Lower lobe of right lung (tissue), 2 donors: ENCODE measurements at places on chromosomes 11 and 22. TPM values are rescaled to one million over a fixed set of nuclear protein-coding genes. Genes with fewer than 3 reads are reported as not detected.
A peak's percentile ranks its signal among the peaks of the same experiment; 100 is the strongest.

- DNase-seq = no peak
Observed at GRCh38 chr22:31036671-31037550, 44.2 kb upstream of the SMTN start.

- no peak for DNase-seq
Observed at GRCh38 chr11:60498853-60499252, 6.3 kb downstream of the MS4A12 start.

DNA sequence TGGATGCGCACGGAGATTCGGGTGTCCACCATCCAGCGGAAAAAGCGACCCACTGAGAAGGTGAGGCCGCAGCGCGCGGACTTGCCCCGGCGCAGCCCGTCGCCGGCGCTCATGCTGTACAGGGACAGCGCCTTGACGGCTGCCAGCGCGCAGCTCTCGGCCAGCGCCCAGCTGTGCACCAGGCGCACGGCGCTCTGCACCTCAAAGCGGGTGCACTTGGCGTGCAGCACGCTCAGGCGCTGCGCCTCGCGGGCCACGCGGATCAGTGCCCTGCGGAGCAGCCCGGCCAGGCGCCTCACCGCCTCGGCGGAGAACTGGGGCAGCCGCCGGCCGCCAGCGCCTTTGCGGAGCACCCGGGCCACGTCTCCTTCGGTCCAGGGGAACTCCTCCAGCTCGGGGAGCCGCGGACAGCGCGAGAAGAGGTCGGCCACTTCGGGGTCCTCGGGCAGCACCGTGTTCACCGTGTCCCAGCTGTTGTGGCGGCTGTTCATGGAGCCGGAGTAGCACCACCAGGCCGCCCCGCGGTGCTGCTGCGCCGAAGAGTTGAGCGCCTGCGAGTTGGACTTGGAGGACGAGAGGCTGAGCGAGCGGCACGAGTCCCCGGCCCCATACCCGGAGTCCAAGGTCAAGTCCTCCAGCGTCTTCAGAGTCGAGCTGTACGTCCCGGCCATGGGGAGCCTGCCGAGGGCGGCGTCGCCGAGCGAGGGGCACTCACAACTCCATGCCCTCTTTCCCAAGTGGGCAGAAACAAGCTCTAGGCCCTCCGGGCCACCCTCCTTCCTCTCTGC is 703 bp downstream of the ABTB2 start:
- peak; percentile 74 for DNase-seq

DNA sequence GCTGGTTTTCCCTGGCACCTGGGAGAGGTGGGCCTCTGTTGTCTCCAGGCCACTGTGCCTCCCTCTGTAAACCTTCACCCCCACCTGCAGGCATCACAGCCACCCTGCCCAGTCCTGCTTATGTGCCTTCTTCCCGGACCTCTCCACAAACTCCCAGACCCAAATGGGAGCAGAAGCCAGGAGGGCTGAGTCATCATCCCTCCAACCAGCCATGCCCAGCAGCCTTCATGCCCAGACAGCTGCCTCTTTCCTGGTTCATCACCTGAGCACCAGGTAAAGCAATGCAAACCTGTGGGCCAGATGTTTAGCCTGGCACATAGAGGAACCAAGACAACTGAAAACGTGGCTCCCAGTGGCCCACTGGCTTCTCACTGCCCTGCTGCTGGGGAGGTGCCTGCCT is 2.1 kb upstream of the TMPRSS4 start:
- DNase-seq = no peak

DNA sequence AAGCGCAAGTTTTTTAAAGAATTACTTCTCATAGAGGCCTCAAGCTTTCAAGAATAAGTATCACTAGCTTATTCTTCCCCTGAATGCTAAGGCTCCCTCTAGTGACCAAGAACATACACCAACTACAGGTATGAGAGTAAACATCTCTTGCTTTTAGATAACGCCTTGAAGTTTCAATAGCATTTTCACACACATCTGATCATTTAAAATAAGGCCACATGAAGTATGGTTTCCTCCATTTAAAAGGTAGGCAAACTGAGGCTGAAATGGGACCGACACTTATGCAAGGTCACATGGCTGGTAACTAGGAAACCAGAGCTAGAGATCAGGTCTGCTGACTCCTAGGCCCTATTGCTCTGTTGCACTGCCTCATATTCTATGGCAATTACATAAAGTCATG is 66.5 kb downstream of the CCDC34 start:
- no peak for DNase-seq

The LMO1 gene
- total RNA-seq = not detected

GRCh38 chr11:30155428-30155827 is 75.4 kb upstream of the FSHB start:
- no peak for DNase-seq

The OR5M3 gene
- not detected for total RNA-seq

The CASP5 gene
- 5.8 TPM for total RNA-seq

GRCh38 chr11:58762284-58763119 is 30.8 kb upstream of the GLYAT start:
- no peak for DNase-seq

- DNase-seq = no peak
Observed at GRCh38 chr11:33445761-33446161, 188.6 kb downstream of the HIPK3 start.

The LPXN gene
- 71.6 TPM for total RNA-seq

The ENTHD1 gene
- total RNA-seq = not detected

DNA sequence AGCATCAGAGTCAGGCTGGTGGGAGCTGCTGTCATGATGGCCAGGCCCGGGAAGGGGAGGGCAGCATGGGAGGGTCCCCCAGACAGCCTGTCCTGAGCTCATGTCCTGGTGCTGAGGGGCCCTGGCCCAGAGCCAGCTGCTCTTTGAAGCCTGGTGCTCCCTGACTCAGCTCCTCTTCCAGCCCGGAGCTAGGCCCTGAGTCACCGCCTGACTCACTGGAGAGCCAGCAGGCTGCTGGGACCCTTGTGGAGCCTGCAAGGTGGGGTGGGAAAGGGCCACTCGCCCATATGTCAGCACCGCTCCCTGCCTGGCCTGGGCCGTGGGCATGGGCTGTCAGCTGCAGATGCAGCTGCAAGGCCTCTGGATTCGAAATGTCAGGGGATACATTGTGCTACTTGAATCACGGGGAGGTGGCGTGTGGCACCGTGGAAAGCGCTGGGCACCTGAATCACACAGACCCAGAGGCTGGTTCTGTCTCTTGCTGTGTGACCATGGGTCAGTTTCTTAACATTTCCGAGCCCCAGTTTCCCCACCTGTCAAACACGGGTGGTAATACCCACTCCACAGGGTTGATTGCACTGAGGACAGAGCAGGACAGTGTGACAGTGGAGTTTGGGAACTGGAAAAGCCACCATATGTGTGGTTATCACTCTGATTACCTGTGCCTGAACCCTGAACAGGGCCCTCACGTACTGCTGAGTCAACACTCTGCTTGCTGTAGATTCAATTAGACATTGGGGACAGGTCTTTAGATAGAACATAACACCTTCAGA is 4.4 kb downstream of the CACNA1I start:
- no peak for DNase-seq

The KIRREL3 gene
- total RNA-seq = 0.15 TPM

DNA sequence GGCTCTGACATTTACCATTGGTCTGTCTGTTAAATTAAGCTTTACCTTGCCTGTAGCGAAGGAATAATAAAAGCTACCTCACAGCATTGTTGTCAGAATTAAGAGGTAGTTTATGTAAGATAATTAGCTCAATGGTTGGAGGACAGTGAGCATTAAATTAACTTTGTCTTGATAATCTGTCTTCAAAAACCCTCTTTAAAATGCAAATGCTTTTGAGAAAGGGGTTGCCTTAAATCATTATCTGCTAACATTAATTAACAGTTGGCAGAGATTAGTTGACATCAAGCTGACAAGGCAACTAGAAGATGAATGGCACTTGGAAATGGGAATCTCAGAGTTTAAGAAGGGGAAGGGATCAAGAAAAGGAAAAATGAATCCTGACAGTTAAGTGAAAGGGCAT is 761.1 kb upstream of the ARHGAP42 start:
- DNase-seq = no peak

DNA sequence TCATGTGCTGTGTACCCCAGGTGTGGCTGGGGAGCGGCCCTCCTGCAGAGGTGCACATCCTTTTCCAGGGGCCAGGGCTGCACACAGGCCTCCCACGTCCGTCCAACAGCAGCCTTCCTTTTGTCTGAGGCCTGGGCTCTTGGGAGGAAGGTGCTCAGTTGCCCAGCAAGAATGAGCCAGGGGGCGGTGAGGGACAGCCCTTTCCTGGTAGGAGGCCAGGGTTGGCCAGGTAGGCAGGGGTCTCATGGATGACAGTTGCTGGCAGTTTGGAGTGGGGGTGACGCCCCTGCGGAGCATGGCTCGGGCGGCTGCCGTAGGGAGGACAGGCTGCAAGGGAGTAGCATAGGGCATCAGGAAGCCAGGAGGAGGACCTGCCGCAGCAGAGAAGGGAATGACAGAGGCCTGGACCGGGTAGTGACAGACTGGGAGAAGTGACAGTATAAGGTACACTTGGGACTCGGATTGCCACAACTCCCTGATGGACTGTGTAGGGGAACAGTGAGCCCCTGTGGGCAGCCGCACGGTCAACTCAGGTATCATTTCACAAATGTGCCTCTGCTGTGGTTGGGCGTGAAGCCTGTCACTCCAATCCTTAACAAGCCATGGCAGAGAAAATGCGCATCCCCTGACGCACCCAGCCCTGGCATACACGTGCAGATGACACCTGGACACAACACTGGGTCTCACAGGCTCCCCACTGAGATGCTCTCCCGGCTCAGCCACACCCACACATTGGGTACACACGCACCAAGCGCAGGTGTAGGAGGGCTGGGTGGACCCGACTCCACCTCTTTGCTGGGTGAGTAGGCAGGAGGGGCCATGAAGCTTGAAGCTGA is 79.7 kb downstream of the DGCR2 start:
- DNase-seq = peak; percentile 35

DNA sequence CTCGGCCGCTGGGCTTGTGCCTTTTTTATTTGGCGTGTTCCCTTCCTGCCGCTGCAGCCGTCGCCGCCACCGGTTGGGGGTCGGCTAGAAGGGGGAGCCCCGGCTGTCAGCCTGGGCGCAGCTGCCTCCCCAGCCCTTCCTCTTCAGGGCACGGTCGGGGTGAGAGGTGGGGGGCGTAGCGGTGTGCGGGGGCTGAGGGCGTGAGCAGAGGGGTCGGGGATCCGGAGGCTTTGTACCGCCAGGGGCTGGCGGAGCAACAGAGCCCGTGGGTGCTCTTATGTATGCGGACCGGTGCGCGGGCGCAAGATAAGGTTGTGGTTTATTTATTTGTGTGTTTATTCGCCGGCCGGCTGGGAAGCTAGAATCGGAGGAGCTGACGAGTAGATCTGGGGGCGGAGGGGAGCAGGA is 477 bp downstream of the ZBTB16 start:
- DNase-seq = peak; percentile 73

- no peak for DNase-seq
Observed at GRCh38 chr11:76267556-76267955, 61.3 kb upstream of the WNT11 start.

The KRTAP5-10 gene
- not detected for total RNA-seq

DNA sequence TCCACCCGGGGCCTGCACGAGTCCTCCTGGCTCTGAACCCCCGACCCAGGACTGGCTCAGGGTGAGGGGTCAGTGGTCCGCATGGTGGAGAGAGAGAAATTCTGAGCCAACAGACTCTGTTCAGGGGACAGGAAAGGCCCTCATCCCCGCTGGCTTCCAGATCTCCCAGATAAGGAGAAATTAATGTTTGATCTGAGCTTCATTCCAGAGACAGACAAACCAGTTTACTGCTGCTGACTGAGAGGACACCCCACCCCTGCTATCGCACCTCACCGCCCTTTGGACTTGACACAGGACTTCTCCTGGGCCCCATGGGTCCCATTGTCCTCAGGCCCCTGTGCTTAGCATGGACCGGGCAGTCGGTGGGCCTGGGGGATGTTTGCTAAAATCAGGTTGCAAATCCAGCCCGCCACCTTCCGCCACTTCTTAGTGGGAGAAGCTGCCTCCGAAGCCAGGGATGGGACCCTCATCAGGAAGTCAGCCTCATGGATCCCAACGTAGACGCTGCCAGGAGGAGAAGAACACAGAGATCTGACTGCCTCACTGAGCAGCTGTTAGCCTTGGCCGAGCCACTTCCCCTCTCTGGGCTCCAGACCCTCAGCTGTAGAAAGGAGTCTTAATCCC is 11.2 kb upstream of the UPK3A start:
- no peak for DNase-seq

GRCh38 chr11:118939404-118939915 is 13.7 kb upstream of the BCL9L start:
- DNase-seq = no peak

DNA sequence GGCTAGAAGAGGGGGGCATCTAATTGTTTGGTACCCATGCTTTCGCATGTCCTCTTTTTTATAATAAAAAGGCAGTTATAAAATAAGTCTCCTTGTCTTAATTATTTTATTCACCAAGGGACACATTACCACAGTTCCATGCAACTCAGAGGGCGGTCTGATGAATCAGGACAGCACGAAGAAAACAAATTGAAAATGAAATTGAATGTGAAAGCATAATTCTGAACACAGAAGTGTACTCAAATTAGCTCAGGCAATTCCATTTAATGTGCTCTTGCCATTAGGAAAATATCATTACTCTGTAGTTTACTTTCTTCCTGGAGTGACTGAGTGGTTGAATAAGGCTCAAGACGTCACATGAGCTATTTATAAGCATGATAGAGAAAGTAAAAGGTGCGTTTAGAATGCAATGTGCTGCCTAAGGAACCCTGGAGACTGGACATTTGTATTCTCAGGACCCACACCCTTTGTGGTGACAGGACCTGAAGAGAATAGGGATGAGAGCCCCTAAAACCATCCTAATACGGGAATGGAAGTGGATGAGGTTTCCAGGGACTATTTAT is 59.6 kb downstream of the MTNR1B start:
- DNase-seq = no peak

DNA sequence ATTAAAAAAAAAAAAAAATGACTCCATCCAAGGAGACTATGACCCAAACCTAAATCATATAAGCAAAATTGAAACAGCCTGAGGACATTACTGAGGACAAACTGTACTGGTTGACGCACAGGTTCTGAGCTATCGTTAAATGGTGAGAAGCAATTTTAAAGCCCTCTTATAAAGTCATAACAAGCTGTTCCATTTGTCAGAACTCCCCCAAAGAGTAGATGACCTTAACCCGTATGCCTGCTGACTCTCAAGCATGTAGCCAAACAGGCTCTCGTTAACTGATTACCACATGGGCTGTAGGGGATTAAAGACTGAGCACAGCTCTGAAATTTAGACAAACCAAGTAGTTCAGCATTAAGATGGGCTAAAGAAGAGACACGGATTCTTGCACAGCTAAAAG is 2.2 kb downstream of the CRYAB start:
- no peak for DNase-seq

The MGAT3 gene
- 41.5 TPM for total RNA-seq

GRCh38 chr11:85939099-85940015 is 84.2 kb downstream of the CCDC83 start:
- DNase-seq = no peak

The PLAAT5 gene
- total RNA-seq = 2.2 TPM

The RIMBP3C gene
- total RNA-seq = 0.47 TPM
